ENCODE measurements at places on chromosomes 3 and 15.

DNA sequence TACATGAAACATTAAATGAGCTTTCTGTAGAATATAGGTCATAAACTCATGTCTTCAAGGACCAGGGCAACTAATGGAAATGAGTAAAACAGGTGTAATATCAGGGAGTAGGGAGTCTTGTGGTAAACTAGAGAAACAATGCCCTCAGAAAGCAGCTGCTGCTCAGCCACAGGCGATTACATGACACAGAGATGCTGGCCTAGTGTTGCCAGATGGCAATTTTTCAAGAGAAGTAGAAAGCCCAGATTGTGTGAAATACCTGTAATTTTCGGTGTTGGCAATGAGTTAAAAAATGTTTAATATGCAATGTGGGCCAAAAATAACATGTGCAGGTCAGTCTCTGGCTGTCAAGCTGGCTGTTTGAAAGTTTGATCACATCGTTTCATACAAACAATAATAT, 23.4 kb downstream of the NCEH1 start:
- no peak for DNase-seq

DNA sequence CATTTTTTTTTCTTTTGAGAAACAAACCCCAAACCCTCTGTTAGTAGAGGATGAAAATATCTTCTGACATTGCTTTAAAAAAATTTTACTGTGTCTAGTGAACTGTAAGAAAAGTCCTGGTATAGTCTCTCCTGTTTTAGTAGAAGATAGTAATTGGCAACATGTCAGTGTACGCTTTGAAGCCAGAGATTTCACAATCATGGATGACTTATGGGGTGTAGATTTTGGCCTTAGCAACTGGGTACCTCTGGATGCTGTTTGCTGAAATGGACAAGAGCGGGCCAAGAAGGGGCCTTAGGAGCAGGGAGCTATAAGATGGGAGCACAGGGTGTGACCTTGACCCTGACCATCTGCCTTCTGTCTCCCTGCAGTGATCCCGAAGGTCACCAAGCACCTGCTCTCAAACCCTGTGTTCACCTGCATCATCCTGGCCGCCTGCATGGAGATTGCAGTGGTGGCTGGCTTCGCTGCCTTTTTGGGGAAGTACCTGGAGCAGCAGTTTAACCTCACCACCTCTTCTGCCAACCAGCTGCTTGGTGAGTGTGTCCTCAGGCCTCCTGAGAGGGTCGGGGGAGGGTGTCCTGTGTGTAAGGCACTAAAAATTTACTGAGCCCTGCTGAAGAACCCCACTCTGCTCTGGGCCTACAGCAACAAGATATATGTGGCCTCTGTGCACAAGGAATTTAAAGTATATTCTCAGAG, 266.7 kb downstream of the SLCO3A1 start:
- no peak for DNase-seq

- DNase-seq, result peak; percentile 69
Measured at GRCh38 chr3:164465172-164465571, 613.1 kb downstream of the SI start.

- DNase-seq, result no peak
Measured at GRCh38 chr3:127038466-127038865, 55.6 kb downstream of the PLXNA1 start.

GRCh38 chr3:29280404-29281093, at the start of gene RBMS3:
RBMS3 (plus strand) TSS chr3:29281071.
- peak; percentile 98 for DNase-seq

DNA sequence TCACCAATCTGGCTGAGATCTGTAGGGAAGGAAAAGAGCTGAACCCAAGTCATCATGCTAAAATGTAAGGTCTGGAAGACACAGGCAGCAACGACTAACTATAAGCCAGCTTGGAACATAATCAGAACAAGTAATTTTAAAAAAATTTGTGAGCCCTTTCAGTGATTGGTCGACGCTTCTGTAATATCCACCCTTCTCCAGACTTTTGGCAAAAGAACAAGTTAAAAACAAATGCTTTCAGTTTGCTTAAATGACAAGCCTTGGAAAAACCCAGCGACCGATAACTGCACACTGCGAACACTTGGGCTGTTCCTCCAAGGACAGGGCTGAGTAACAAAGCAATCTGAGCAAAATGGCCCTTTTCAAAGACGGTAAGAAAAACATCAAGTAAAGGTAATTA, 49.6 kb downstream of the PCSK6 start:
- peak; percentile 88 for DNase-seq

- DNase-seq, result no peak
Measured at GRCh38 chr3:188298585-188298984, 144.6 kb downstream of the LPP start.

- no peak for DNase-seq
Measured at GRCh38 chr15:29018120-29018805, 132.5 kb downstream of the APBA2 start.

DNA sequence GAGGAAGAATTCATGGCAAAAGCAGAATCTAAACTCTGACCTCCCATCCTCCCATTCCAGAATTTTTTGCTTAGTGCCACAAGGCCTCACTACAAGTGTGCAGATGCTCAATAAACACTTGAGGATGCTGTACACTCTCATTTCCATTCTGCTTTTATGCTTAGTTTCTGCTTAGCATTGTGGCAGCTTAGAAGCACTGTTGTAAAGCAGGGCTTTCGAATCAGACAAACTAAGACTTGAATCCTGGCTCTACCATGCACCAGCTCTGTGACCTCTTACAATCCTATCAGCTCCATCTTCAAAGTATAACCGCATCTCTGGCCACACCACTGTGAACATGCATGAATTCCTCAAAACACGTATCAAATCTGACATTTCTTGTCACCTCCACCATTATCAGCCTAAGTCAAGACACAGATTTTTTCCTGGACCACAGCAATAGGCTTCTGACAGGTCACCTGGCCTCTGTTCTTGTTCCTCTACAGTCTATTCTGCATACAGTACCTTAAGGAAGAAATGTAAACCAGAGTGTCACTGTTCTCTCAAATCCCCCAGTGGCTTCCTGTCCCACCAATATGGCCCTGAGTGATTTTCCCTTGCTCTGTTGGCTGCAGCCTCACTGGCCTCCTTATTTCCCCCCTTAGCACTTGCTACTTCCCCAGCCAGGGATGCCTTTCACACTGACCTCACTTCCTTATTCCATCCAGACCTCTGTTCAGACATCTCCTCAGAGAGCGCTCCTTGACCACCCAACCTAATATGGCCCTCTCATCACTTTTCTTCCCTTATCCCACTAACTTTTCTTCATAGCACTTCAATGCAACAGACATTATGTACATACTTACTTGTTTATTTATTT, 8.1 kb upstream of the PHC3 start:
- DNase-seq, result no peak

- DNase-seq, result no peak
Measured at GRCh38 chr15:23420806-23421575, 26.1 kb downstream of the GOLGA6L2 start.

DNA sequence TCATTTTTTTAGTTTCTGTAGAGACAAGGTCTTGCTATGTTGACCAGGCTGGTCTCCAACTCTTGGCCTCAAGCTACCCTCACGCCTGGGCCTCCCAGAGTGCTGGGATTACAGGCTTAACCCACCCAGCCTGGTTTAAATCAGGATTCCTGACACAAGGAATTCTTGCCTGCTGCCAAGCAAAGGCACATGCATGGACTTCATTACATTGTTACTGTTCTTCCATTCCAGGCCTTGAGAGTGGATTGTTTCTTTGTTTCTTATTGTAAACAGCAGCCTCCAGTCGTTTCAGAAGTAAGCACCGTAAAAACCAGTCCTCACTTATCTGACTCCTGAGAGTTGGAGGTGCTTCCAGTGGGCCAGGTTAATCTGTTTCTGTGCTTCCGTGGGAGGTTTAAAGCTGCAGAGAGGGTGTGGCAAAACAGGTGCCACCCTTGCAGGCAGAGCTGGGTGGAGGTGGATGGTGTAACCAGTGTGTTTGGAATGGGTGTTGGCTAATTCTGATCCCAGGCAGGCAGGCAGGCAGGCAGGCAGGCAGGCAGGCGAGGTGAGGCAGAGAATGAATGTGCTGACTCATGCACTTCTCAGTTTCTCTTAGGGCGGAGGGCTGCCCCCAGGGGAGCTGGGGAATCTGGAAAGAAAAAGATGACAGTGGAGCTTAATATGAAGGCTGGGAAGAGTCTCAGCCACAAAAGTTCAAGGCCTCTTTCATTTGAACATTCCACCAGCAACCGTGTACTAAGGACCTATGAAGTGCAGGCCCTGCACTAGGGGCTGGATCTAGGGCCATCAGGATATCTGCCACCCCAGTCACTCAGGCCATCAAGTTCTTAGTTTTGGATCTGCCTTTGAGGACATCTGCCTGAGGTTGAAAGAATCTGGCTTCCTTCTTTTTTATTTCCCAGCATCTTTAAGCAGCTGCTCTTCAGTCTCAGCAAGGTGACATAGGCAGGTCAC, 37.0 kb upstream of the CDCP1 start:
- peak; percentile 89 for DNase-seq

DNA sequence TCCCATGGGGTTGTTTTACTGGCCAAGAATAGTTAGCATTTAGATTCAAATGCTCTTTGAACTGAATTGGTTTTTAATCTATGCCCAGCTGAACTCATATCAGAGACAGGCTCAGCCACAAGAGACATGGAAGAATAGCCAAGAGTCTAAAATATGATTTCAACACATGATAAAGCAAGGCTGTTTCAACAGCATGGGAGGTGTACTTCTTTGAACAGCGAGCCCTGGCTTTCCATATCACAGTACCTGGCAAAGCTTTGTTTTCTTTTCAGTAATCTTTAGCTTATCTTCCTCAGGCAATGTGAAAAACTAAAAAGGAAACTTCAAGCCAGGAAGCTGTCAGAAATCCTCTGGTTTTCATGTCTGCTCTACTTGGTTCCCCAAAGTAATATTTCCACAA, 413.6 kb upstream of the ADAMTS9 start:
- no peak for DNase-seq

GRCh38 chr3:111910806-111911205, 51.7 kb downstream of the PHLDB2 start:
- DNase-seq, result peak; percentile 89

- DNase-seq, result no peak
Measured at GRCh38 chr15:49606594-49606993, 14.0 kb downstream of the FAM227B start.

DNA sequence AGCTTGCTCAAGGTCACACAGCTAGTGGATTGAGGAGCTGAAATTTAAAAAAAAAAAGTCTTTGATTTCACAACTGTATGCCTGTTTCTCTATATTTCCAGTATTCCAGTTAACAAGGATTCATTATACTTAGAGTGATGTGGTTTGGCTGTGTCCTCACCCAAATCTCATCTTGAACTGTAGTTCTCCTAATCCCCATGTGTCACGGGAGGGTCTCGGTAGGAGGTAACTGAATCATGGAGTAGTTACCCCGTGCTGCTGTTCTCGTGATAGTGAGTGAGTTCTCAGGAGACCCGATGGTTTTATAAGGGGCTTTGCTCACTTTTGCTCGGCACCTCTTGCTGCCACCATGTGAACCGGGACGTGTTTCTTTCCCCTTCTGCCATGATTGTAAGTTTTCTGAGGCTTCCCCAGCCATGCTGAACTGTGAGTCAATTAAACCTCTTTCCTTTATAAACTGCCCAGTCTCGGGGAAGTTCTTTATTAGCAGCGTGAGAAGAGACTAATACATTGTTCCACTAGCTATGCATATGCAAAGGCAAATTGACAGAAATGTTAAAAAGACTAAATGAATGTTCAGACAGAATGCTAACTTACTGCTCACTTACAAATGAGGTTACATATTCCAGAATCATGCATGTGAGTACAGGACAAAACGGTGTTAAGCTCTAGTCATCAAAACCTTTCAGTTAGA, 1101.9 kb downstream of the ROBO1 start:
- DNase-seq, result no peak

GRCh38 chr3:117126946-117127546, 417.5 kb downstream of the TUSC7 start:
- DNase-seq, result no peak

- peak; percentile 8 for DNase-seq
Measured at GRCh38 chr3:81871358-81872155, 110.1 kb upstream of the GBE1 start.

- DNase-seq, result no peak
Measured at GRCh38 chr15:67389975-67390374, 131.0 kb upstream of the C15orf61 start.

GRCh38 chr15:77500989-77501388, 80.3 kb downstream of the HMG20A start:
- DNase-seq, result peak; percentile 85

DNA sequence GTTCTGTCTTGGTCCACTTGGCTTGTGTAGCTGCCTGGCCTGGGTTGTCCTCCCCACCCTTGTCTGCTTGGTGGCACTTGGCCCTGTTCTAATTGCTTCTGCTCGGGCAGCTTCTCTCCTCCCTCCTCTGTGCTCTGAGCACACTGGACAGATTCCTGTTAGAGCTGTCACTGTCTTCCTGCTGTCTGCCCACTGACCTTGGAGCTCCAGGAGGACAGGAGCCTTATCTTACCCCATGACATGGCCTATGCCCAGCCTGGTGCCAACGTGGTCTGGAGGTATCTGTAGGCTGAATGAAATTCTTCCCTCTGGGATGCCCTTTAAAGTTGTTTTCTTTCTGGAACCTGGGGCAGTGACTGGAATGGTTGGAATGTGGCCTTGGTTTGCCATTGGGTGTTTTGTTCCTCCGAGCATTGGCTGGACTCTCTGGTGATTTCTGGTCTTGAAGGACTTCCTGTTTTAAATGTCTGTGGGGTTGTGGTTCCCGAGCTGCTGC, 94.1 kb downstream of the FAM43A start:
- DNase-seq, result peak; percentile 13

DNA sequence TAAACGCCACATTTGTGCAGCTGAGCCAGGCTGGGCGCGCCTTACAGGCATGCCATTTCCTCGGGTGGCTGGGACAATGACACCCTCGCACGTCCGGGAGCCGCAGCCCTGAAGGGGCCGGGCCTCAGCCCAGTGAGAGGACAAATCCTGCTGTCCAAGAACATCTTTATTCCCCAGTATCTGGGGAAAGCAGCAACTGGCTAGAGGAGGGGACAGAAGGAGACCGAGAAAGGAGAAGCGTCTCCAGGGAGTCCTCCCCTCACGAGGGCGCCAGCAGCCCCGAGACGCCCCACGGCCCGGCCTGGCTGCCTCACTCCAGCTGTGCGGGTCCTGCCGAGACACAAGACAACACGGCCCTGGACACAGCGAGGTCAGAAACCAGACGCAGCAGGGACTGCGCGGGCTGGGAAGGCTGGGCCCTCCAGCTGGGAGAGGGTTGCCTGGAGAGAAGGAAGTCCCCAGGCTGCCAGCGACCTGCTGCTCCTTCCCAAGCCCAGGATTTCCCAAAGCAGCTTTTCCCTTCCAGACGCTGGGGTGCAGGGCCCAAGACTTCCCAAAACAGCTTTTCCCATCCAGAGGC, 130.2 kb downstream of the CHSY1 start:
- peak; percentile 61 for DNase-seq

DNA sequence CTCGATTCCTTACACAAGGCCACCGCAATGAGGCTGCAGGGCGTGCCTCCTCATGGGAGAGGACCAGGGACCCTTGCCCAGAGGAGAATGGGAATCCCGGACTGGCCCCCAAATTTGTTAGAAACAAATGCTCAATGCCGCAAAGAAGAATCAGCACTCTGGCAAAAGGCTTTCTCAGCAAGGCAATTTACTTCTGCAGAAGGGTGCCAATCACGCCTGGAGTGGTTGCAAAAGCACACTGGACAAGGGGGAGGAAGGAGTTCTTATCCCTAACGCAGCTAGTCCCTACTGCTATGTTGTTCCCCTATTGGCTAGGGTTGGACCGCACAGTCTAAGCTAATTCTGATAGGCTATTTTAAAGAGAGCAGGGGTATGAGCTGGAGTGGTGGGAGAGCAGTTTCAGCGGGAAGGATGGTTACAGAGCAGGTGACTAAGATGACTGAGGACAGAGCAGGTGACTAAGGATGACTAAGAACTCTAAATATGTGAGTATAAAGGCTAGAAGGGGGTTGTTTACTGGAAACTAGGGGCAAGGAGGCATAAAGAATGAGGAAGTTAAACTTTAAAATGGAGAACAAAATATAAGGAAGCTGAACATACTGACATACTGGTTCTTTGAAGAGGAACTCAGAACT, 48.5 kb downstream of the KATNBL1 start:
- DNase-seq, result no peak
